ENCODE measurements at places on chromosomes 12 and 14. TPM values are rescaled to one million over a fixed set of nuclear protein-coding genes. Genes with fewer than 3 reads are reported as not detected.

The CMA1 gene
- not detected for total RNA-seq

DNA sequence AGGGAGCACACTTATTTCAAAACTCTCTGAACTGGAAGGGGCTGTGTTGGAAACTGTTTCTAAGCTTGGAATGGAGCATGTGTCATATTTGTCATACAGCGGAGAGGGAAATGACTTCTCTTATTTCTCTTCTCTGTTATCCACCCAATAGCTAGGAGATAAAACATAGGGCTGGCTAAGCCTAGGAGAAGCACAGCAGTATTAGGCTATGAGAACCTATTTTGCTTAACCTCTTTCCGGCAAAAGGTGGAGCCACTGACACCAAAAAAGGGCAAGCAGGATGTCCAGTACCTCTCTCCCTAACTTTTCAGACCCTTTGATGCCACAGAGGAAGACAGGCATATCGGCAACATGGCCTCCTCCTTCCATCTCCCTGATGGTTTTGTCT lies 148.3 kb downstream of the CRADD start:
- DNase-seq, result no peak

GRCh38 chr14:63745858-63746425 lies 18.1 kb upstream of the SGPP1 start:
- no peak for DNase-seq

The CLEC2B gene
- 51.1 TPM for total RNA-seq

GRCh38 chr12:93214523-93215289 lies 163.0 kb upstream of the NUDT4 start:
- DNase-seq, result no peak

The GLI1 gene
- total RNA-seq, result 0.19 TPM

The APOF gene
- not detected for total RNA-seq
